Stimulated activated CD8-positive, alpha-beta memory T cell treated with anti-CD3 and anti-CD28 coated beads, Interleukin-2, amount 100 ng/mL, for 1 hour (primary cell): ENCODE measurements at places on chromosomes 13 and 19.

DNA sequence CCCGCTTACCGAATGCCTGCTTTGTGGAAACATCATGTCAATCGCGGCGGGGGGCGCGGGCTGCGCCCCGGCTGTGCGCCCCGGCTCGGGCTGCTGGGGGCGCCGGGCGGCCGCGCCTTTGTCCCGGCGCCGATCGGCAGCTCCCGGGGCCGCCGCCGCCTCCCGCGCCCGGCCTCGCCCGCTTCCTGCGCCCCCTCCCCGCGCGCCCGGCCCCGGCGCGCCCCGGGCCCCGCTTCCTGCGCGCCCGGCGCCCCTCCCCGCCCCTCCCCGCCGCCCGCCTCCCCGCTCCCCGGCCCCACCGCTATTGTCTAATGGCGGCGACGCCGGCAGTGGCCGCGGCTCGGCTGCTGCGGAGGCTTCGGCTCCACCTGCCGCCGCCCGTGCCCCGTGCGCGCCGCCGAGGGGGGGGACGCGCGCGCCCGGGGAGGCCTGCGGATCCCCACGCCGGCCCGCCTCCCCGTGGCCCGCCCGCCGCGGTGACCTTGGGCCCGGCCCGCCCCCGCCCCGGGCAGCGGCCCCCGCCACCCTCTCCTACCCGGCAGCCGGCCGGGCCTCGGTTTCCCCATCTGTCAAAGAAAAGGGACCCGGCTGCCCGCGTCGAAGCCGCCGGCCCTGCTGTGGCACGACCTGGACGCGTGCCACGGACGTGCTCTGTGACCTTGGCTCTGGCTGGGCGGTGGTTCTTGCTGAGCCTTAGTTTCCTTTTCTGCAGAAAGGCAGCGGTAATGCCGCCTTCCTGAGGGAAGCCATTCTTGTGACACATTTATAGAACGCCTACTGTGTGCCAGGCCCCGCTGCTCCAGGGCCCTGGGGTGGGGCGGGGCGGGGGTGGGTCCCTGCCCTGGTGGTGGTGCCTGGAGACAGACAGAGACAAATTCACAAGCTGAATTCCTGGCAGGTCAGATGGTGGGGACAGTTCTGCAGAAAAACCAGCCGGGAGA, at the start of gene TLE5:
Gene TLE5, minus strand, starts transcription at position 331 of the 941 bp plus-strand sequence. Its CDS starts 295 bp downstream, at position 36.
- DNase-seq, result peak; percentile 47

DNA sequence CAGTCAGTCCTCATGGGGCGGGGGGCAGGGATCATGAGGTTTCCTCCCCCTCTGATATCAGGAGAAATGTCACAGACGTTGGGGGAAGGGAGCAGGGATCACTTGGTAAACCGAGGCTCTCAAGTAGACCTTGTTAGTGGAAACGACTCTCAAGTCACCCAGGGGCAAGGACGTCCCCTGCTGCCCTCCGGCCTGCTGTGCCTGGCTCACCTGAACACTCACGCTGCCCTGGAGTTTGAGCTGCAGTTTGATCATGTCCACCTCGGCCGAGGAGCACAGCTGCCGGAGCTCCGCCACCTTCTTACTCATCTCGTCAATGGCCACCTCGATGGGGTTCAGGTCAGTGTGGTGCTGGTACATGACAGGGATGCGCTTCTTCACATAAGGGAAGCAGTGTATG, 47.6 kb upstream of the SLC15A1 start:
- DNase-seq, result no peak

- DNase-seq, result no peak
Observed at GRCh38 chr19:34256835-34257558, 2.6 kb downstream of the GARRE1 start.

DNA sequence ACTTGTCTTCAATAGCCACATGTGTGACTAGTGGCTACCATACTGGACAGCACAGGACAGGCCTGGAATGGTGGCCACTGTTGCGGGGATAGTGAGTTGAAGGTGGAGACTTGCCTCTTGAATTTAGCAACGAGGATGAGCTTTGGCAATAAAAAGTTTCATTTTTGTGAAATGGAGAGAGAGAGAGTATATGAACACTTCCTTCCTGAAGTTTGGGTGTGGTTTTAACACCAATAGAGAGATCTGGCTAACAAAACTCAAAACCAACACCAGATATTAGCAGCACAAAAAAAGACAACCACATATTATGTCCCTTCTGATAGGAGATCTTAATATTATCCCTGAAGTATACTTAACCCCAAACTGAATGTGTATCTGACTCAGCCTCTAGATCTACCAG, 6.3 kb upstream of the LRFN3 start:
- no peak for DNase-seq

DNA sequence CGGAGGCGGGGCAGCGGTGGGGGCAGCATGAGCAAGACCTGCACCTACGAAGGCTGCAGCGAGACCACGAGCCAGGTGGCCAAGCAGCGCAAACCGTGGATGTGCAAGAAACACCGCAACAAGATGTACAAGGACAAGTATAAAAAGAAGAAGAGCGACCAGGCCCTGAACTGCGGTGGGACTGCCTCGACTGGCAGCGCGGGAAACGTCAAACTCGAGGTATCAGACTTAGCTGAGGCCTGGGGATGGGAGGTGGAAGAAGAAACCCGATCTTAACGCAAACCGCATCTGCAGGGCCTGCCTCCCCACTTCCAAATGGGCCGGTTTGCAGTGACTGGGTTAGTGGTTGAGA, 693 bp downstream of the RFXAP start:
- no peak for DNase-seq

- no peak for DNase-seq
Observed at GRCh38 chr19:45764945-45765701, 3.9 kb downstream of the SIX5 start.

- no peak for DNase-seq
Observed at GRCh38 chr13:109123971-109124370, 494.6 kb downstream of the MYO16 start.

DNA sequence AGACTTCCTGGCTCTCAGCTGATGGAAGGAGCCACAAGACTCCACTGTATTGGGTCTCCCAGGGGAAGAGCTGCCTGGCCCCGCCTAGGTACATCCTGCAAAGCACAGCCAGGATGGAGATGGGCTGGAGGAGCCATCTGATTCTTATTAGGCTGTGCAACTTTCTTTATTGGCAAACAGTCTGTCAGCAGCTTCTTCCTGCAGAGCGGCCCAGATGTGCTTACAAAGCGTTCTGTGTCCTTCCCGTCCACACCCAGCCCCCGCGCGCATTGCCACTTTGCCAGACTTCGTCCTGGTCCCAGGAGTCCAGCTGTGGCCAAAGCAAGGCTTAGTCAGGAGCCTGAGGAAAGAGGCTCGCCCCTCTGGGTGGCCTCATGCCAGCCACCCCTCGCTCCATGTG, 409.3 kb downstream of the ZNF536 start:
- no peak for DNase-seq

GRCh38 chr19:17703824-17704463, 15.3 kb upstream of the MAP1S start:
- DNase-seq, result peak; percentile 57

DNA sequence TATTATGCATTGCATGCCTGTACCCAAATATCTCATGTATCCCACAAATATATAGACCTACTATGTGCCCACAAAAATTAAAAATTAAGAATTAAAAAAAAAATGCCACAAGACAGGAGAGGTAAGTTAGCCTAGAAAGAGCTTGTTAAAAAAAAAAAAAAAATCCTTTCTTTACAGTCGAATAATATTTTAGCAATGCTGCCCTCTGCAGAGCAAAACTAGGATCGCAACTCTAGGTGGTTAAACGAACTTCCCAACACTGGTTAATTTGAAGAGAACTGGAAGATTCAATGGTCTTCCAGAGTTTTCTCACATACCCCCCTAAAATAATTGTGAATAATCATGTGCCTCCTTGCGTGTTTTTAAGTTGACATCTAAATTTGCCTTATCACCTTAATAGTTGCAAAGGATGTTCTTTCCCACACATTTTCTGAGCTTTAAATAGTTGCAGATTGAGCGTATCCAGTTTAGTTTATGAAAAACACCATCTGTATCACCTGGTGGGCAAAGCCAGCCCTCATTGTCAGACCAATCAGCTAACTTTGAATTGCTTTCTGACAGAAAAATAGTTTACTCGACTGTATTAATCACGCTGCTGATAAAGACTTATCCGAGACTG, 47.4 kb upstream of the RCBTB2 start:
- DNase-seq, result peak; percentile 52

DNA sequence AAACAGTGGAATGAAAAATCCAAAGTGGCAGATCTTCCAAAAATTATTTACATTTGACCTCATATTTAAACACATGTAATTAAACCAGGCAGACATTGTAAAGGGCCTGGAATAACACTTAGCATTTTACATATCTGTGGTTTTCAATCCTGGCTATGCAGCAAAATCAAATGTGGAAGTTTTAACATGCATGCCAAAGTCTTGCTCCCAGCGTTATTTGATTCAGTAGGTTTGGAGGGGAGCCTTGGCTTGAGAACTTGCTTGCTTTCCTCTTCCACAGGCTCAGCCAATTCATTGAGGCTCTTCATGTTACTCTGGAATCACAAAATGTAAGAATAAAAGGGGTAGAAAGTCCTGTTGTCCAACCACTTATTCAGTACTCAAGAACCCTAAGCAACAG, 42.5 kb upstream of the INTS6 start:
- DNase-seq, result no peak

DNA sequence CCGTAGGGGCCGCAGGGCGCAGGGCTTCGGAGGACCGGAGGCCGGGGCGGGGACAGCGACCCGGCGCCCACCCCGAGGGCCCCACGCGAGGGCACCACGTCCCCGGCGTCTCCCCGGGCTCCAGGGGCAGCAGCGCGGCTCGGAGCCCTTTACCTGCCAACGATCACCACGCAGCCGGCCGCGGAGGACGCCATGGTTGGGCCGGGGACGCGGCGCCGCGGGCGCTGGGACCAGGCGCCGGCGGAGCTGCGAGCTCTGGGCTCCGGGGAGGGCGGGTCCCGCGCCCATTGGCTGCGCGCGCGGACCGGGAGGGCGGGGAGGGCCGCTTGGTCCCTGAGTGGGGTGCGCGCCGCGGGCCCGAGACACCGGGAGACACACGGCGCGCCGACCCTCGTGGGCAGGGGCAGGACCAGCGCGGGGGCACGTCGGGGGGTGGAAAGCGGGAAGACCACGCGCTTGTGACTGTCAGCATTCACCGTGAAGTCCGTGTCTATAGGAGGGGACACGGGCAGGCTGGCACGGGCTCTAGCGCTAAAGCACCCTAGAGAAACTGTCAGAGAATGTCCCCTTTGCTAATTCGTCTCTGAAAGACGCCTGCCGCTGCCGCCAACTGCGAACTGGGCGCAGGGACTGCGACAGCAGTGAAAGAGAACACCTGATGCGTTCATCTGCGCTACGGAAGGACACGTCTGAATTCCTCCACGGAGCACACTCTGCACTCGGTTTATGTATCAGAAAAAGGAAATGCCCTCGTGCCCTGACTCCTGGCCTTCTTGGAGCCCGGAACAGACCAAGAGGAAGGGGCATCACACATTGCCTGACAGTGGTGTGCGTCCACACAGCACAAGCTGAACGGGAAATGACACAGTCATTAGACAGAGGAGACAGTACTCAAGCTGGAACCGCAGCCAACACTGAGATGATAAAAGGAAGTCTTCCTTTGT, at the start of gene CRYL1:
Gene CRYL1, minus strand, starts transcription at position 257 of the 944 bp plus-strand sequence. Its CDS starts 63 bp downstream, at position 194.
- DNase-seq, result peak; percentile 60

DNA sequence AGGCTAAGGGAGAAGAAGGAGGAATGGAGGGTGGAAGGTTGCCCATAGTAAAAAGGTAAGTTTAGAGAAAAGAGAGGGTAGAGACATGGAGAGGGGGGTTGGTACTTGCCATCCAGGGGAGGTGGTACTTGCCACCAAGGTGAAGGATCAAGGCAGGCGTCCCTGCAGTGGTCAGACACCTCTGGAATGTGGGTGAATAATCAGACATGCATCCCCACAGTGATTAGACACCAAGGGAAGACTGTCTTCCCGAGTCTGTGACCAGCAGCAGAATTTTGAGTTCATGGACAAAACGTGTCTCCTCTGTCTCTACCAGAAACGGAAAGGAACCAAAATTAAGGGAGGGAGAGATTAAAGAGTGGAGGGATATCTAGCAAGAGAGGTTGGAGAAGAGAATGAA, 27.1 kb upstream of the IGFL1 start:
- no peak for DNase-seq

DNA sequence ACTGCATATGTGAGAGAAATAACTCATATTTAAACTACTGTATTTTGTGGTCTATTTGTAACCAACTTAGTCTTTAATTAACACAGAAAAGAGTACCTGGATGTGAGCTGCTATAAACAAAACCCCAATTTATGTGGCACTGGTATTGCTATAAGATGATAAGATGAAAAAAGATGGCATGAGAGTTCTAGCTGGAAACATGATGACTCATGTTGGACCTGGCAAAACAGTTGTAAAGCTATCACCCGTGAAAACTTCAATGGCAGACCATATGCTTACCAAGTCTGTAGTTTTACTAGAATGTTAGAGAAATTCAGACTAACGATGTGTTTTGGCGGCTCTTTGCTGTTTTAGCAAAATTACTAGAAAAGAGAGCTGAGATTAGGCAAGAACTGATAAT, 69.6 kb upstream of the PCDH9 start:
- no peak for DNase-seq

- peak; percentile 55 for DNase-seq
Observed at GRCh38 chr19:45779231-45780145, 2.8 kb downstream of the DMPK start.

GRCh38 chr13:108188260-108188659, 27.1 kb downstream of the LIG4 start:
- no peak for DNase-seq

DNA sequence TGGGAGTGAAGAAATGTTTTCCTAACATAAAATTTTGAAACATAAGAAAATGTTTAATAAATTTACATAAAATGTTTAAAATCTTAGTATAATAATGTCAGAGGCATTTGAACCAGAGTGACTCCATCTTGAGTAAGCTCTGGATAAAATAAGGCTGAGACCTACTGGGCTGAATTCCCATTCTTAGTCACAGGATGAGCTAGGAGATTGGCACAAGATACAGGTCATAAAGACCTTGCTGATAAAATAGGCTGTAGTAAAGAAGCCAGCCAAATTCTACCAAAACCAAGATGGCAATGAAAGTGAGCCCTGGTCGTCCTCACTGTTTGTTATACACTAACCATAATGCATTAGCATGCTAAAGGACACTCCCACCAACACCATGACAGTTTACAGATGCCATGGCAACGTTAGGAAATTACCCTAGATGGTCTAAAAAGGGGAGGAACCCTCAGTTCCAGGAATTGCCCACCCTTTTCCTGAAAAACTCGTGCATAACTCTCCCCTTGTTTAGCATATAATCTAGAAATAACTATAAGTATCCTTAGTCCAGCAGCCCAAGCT, 1184.0 kb downstream of the UQCRFS1 start:
- no peak for DNase-seq

- no peak for DNase-seq
Observed at GRCh38 chr13:102847272-102848234, 1.7 kb downstream of the ERCC5 start.

DNA sequence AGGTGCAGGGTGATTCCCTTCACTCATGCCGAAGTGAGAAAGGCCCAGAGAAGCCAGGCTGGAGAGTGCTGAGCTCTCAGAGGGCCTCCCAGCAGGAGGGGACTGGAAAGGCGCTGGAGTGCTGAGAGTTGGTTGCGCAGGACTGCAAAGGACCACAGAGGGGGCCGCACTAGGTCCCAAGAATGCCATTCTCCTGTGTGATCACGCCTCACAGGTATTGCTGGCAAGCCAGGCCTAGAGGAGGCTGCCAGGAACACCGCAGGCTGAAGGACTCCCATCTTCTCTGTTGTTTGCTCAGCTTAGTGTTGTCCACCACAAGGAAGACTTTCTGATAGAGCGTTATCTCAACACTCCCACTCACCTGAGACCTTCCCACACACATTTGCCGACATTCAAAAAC, 165.0 kb downstream of the FGF14 start:
- DNase-seq, result no peak
